ENCODE measurements at places on chromosomes 2 and 18.

DNA sequence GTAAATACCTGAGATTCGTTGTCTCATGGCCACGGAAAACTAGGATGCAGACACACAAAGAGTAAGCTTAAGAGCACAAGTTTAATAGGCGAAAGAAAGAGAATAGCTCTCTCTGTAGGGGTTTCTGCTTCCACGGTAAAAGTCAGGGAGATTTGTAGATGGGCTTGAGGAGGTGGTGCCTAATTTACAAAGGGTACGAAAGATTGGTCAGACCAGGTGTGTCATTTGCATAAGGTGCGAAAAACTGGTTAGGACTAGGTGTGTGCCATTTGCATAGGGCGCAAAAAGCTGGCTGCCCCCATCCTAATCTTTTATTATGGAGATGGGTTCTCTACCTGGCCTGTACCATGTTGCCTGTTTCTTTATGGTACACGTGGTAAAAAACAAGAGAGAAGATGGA, 170.5 kb upstream of the DOK6 start:
- no peak for DNase-seq

- DNase-seq = no peak
These were observed 97.6 kb downstream of the NDUFA10 start for GRCh38 chr2:239927424-239927981.

DNA sequence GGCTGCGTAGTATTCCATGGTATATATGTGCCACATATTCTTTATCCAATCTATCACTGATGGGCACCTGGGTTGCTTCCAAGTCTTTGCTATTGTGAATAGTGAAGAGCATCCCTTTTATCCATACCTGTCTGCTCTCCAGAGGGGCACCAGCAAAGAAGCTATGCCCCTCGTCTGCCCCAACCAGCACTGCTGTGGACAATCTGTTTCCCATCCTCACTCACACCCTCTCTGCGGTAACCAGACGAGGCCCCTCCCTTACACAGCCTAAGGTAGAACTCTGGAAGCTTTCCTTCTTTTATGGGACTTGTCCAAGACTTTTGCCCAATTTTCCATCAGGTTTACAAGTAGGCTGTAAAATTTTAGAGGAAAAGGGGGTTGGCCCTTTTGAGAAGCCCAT, 24.9 kb downstream of the TTR start:
- DNase-seq = no peak

GRCh38 chr2:101435001-101435862, 39.7 kb downstream of the RFX8 start:
- DNase-seq = no peak

GRCh38 chr2:70643715-70644114, 90.1 kb upstream of the TGFA start:
- DNase-seq = no peak

- DNase-seq = no peak
These were observed 14.5 kb downstream of the GNLY start for GRCh38 chr2:85708641-85709040.

DNA sequence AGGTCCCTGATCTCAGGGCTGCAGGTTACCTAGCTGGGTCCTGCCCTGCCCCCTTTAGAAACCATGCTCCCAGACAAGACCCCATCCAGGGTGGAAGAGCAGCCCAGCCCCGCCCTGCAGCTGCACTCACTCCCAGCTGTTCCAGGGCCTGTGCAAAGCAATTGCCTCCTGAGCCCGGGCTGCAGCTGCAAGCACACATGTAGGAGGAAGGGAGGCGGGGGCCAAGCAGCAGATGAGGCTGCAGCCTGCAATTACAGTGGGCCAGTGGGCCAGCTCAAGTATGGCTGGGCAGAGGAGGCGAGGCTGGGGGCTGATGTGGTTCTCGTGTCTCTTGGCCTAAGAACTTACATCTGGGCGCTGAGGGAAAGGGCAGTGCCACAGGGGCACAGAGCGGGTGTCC, 65.4 kb upstream of the TUBA3E start:
- DNase-seq = no peak

GRCh38 chr2:157830696-157831570, 45.2 kb downstream of the ACVR1 start:
- no peak for DNase-seq

DNA sequence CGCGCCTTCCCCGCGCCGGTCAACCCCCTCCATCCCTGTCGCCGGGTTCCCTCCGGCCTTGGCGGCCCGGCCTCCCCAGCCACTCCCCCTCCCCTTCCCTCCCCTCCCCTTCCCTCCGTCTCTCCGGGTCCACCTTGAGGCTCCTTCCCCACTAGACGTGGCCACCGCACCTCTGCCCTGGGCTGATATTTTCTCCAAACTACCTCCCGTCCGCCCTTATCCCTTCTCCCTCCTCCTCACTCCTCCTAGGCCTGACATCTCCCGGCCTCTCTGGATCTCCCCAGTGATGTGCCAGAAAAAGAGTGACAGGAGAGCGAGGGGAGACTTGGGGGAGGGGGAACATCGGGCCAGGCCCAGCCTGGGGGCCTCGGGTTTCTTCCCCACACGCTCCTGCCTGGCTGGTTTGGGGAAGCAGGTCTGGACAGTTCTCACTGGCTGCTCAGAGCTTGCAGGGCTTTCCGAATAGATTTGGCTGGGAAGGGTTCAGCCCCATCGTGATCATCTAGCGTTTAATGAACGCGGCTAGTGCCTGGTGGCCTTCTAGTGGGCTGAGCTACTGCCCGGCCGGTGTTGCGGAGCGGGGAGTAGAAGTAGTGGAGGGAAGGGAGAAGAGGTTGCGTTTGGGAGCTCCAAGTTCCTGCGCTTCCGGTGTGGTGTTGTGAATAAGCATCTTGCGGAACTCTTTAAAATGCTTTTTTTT, 641 bp downstream of the MAPRE3 start:
- DNase-seq = no peak

GRCh38 chr2:29582062-29582461, 339.3 kb downstream of the ALK start:
- DNase-seq = no peak

GRCh38 chr2:54107455-54107764, 8.0 kb upstream of the ACYP2 start:
- no peak for DNase-seq

GRCh38 chr18:60905699-60906098, 427.5 kb upstream of the CDH20 start:
- no peak for DNase-seq

DNA sequence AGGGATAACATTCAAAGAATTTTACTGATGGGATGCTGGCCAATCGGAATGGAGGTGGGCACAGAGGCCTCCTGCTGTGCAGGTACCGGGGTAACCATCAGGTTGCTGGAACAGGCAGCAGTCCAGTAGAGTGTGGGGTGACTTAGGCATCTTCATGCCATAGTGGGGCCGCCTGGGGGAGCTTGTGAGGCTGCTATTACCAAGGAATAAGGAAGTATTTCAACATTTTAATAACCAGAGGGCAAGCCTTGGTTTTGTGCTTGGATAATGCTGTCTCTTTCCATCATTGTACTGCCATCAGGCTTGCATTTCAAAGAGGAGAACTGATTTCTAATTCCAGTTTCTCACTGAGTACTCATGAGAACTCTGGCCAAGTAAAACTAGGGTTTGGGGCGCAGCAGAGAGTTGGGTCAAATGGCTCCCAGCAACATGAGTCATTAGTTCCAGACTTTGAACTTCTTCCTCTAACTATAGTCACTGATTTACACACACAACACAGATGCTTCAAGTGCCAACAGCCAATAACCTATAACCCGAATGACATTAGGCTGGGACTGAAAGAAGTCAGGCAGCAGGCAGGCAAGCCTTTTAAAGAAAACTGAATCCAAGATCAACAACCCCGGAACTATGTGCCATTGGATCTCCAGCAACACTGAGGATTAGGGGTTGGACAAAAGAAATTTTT, 56.1 kb upstream of the FHL2 start:
- no peak for DNase-seq

- DNase-seq = peak; percentile 89
These were observed 86.8 kb downstream of the RBMS1 start for GRCh38 chr2:160406591-160407392.

GRCh38 chr2:41414486-41415230, 633.2 kb upstream of the PKDCC start:
- DNase-seq = no peak

DNA sequence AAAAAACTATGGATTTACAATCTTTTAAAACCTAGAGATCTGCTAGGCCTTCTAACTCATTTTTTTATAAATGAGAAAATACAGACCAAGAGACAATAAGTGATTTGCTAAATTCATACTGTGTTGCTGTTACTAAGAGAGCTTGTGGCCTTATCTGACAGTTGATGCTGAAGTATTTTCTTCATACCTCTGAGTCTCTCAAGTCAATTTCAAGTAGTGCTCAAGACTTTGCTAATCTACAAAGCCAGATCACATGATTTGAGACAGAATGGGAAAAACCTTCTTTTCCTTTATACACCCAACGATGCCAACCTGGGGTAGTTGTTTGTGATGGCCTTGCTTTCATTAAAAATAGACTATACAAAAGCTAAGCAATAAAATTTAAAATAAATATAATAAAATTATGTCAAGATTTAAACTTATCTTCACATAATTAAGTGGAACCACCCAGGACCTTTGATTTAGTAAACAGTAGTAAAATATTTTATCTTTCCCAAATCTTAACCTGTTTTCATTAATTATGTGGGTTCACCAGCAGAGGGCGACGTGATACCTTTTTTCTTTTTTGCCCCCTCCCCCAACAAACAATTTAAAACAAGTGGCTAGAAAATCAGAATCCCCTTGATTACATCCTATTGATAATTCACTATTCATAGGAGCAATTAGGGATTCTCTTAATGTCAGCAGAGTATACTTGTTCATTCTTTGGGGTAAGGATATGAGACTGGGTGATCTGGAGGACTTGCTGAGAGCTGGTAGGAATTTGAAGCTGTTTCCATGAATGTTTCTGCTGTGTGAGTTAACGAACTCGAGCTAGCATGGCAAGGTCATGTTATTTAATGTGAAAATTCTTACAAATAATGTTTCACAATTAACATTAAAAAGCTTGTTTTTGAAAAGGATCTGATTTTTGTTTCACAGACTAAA, 49.6 kb upstream of the SLC5A7 start:
- DNase-seq = no peak

- no peak for DNase-seq
These were observed 786.6 kb upstream of the RAB6C start for GRCh38 chr2:129192841-129193253.

DNA sequence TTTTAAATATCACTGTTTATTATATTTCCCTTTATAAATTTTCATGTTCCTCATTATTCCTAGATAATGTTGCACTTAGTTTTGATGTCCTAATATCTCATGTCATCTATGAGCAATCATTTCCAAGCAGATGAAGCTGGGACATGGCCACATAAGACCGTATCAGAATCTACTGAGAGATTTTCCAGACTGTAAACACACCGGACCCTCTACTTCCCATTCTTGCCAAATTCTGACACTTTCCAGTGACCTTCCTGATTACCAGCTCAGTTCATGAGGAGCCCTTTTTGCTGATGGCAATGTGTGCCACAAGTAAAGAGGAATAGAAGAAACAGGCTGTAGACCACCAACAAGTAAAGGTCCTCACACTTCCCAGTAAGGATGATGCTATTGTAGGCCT, 20.3 kb upstream of the PDE1A start:
- DNase-seq = no peak

DNA sequence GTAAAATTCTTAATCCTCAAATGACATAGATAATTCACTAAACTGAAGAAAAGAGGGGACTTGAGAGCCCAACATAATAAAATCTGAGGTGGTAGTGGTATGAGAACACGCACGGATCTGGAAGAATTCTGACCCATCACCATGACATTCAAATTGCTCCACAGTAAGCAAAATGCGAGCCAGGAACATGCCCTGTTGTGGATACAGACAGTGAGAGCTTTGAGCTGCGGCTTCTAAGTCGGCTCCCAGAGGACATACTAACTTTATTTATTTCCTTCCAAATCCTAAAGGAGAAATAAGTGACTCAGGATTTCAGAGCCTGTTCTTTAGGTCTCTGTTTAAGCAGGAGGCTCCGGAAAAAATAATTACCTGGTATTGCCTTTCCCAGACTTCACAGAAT, 143.4 kb upstream of the SMAD7 start:
- DNase-seq = no peak

- peak; percentile 76 for DNase-seq
These were observed 45.5 kb upstream of the CAB39 start for GRCh38 chr2:230666885-230667712.

- no peak for DNase-seq
These were observed 402.9 kb downstream of the ERBB4 start for GRCh38 chr2:212135739-212136138.

GRCh38 chr18:63707816-63708215, 5.1 kb downstream of the SERPINB11 start:
- no peak for DNase-seq

- peak; percentile 79 for DNase-seq
These were observed 5.2 kb downstream of the ZFP36L2 start for GRCh38 chr2:43221124-43221762.

- DNase-seq = no peak
These were observed 1274.5 kb upstream of the CRIM1 start for GRCh38 chr2:35081001-35081621.

DNA sequence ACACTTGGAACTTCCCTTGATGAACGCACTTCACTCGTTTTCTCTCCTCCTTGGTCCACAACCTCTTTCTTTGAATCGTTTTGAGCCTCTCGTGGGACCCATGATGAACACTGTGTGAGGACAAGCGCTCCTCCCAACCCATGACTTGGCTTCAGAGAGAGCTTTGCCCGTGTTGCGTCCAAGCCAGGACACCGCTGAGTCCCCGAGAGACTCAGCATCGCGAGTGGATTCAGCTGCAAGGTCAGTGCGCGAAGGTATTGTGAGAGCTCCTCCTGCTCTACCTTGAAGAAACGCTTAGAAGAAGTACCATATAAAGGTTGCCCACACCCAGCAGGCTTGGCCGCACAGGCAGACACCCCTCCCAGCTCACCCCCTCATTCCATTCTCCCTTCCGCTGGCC, 58.7 kb downstream of the ZNF516 start:
- no peak for DNase-seq

DNA sequence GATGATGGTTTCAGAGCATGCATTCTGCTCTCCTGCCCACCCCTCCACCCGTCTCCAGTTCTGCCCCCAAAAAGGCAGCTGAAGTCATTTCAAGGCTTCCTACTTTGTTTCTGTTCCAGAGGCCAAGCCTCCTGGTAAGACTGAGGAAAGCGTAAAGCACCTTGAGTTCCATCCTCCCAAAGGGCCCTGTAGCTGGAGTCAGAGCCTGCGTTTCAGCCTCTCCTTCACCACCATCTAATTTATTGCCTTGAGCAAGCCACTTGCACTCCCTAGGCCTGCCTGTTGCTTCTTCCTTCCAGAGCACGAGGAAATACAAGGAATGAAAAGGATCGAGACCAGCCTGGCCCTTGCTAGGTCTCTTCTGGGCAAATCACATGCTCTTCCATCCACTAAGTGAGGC, 244.2 kb upstream of the RAB12 start:
- DNase-seq = no peak

- no peak for DNase-seq
These were observed 25.8 kb downstream of the GPR55 start for GRCh38 chr2:230899287-230899686.

GRCh38 chr2:196617430-196617829, 22.1 kb upstream of the CCDC150 start:
- no peak for DNase-seq

Measured in GF-D8 (cell line).